ENCODE measurements at places on chromosomes 11 and 22.

DNA sequence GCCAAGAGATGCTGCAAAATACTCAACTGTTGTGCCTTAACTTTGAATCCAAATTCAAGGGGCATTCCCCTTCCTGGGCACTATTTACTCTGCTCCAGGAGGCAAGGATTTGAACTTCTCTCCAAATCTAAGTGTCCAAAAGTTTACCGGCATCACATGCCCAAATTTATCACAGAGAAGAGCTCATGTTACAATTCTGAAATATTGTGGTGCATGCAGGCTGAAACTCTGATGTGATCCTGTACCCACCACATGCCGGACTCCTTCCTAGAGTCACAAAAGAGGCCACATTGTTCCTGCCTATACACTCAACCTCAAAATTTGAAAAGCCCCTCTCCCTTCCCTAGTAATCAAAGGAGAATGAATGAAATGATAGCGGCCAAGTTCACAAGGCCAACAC lies 1.3 kb downstream of the TRAF6 start:
- DNase-seq, result no peak

DNA sequence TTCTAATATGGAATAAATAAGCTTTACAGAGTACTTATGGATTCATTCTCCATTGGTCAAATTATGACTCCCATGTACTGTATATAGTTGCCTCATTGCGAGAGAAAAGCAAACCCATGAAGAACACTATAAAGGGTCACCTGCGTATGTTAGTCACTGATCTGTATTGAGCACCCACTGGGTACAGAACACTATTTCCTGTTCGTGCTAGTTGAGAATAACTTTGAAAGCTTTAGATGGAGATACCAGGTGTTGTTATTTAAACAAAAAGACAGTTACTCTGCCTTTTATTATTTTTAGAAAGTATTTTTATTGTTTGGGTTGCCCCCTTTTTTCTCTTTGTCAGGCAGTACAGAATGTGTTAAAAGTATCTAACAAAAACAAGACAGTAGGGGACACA lies 79.9 kb downstream of the DEUP1 start:
- no peak for DNase-seq

DNA sequence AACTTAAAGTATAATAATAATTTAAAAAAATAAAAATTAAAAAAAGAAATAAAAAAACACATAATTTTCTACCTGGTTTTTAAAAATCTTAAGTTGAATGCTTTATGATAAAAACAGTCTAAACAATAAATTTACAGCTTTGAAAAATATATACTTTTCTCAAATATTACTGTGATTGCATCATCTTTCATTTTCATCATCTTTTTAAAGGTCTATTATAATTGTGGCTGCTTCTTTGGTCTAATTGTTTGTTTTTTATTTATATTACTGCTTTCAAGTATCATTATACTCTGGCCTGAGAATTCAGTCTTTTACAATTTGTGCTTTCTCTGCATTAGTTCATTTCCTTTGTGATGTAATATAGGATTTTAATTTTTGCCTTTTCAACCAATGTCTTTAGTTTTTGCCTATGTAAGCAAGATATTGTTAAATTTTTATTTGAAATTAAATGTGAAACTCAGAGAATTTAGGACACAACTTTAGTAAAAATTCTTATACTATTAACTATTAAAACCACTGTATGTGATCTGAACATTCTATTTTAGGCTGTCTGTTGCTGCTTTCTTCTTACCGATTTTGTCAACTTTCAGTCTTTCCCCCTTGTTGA lies 7.3 kb downstream of the CYP2R1 start:
- no peak for DNase-seq

DNA sequence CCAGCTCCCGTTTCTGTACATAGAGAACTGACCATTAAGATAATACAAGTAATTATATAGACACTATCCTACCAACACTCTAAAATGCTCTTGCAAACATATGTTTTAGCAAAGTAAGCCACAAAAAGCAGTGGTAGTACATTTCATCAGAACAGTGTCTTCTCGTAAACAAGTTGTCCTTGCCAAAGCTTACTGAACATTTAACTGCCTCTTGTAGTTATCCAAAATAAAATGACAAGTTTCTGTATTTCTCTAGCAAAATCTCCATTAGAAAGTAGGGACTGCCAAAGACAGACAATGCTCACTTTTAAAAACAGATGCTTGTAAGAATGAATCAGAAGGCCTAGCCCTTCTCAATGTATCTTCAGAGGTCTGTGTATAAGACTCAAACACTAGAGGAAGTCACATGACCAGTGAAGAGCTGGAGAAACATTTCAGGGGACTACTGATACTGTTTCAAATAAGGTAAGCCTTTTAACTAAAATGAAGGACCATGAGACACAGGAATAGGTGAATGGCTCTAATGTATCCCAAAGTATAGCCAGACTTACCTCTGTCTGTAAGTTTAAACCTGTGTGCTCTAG lies 7.8 kb upstream of the ZC3H12C start:
- no peak for DNase-seq

DNA sequence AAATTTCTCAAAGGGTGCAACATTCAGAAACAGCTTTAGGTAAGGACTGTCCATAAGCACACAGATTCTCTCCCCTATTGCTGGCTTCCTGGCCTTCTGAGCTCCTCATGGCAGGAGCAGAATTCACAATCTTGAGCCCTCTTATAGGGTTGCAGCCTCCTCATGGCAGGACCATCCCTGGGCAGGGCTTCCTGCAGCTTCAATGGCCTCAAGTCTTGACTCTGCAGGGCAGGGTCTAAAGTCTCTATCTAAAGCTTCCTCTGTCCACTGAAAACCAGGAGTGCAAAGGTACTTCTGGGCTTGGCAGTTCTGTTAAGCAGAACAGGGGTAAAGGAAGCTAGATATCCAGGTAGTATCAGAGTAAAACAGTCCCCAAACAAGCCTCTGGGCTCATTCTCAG lies 28.7 kb downstream of the TUB start:
- no peak for DNase-seq

DNA sequence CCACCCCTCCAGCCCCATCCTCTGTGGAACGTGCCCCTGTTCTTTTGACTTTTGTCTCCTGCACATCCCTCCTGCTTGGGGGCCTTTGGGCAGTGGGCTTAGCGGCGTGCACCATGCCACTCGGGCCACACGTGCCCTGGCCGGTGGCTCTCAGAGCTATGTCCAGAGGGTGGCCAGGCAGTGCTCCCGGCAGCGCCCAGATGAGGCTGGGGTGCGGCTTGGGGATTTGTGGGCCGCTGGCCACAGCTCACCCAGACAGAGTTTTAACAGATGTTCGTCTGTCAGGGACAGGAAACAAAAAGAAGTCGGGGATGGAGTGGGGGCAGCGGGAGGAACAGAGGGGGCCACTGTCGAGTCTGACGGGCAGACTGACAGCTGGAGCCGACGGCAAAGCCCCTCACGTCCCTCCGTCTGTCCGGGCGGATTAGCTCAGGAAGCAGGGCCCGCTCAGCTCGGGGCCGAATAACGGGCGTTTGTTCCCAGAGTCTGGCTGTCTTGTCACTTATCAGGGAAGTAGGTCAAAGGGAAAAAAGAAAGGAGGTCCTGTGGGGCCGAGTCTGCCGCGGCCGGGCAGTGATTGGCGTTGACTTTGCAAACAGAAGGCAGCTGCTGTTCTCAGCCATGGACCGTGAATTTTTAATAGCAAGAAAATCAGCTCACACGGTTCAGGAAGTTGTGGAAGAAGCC lies 61.6 kb downstream of the LRP5 start:
- DNase-seq, result peak; percentile 52

DNA sequence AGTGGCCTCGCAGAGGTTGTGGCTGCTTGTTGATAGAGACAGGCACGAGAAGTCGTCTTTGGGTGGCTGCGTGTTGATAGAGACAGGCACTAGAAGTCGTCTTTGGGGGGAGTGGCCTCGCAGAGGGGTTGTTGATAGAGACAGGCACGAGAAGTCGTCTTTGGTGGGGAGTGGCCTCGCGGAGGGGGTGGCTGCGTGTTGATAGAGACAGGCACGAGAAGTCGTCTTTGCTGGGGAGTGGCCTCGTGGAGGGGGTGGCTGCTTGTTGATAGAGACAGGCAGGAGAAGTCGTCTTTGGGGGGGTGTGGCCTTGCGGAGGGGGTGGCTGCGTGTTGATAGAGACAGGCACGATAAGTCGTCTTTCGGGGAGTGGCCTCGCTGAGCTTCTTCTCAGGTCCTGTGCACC lies 328.8 kb downstream of the TBC1D22A start:
- peak; percentile 33 for DNase-seq

DNA sequence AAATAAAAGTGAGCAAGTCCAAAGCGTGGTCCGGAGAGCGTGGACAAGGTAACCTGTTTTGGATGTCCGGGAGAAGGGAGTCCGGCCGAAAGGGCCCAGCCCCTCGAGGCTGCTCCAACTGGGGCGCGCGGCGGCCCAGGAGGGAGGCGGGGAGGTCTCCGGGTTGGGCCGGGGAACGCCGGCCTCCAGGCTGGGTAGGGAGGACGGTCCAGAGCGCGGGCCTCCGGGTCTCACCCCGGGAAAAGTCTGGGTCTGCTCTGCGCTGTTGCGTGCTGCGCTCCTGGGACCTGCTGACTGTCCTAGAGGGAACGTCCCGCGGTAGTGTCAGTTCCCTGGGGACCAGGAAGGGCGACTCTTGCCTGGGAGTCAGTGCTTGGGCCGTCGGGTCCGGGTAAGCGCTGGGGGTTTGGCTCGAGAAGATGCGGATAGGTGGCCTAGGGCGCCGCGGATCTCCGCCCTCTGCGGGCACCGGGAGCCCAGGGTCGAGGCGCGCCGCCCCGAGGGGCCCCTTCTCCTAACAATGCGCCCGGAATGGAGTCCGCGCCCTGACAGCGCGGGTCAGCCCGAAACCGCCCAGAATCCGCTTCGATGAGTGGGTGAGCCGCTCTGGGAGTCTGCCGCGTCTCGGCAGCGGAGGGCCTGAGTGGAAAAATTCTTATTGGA lies 988 bp upstream of the FLI1 start:
- DNase-seq, result no peak

GRCh38 chr11:69931994-69932910 lies 113.0 kb upstream of the FGF3 start:
- no peak for DNase-seq

DNA sequence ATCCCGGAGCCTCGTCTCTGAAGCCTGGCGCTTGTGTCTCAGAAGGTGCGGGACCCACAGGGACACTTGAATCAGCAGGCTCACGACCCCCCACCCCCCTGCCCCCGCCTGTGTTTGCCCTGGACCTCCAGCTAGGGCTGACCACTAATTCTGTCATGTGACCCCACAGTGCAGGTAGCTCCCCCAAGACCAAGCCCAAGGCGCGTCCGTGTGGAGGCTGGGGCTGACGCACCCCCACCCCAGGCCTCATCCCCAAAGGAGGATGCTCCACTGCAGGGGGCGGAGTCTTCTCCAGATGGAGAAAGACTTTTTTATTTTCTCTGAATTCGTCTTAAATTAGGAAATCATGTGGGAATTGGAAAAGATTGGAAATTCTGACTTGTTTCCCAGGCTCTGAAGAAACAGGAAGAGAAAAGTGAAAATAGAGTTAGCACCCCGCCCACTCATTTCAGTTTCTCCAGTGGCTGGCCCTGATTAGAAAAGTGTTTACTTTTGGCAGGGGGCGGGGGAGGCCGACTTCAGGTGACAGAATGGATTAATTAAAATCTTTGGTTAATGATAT lies 1.0 kb upstream of the RELA start:
- peak; percentile 64 for DNase-seq

- no peak for DNase-seq
These were observed 111.5 kb upstream of the E2F8 start for GRCh38 chr11:19352072-19352770.

Data from head of caudate nucleus (tissue), 42 donors.